ENCODE measurements at places on chromosomes 13 and 19.

DNA sequence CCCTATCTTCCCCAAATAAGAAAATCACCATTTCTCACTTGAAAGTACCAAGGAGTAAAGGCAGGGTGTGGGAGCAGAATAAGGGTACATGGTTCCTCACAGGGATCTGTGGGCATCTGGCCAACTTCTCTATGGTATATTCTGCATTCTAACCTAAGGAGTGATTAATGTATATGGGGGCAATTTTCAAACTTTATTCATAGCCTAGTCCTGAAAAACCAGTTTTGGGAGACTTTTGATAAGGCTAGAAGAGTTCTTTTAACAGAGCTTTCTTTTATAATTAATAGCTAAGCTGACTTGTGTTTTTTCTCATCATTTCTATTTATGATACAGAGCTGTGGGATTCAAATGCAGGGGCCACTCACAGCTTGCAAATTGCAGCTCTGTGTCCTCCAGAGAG lies 852 bp downstream of the SCEL start:
- no peak for DNase-seq

- DNase-seq, result no peak
Observed at GRCh38 chr19:38231918-38232317, 7.9 kb upstream of the DPF1 start.

DNA sequence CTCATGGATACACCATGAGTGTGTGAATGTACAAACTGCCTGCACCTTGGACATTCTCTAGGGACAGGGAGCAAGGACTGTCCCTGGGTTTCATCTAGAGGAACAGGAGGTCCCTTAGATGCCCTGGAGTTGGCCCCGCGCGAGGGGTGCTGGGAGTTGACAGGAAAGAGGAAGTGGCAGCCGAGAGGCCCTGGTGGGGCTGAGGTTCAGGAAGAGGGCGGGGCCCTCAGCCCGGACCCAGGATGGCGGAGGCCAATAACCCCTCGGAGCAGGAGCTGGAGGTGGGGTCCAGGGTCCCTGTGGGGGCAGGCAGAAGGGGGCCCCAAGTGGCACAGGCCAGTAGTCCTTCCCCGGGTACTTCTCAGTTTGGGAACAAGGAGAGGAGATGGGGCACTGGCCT lies 6.9 kb downstream of the PKN1 start:
- no peak for DNase-seq

DNA sequence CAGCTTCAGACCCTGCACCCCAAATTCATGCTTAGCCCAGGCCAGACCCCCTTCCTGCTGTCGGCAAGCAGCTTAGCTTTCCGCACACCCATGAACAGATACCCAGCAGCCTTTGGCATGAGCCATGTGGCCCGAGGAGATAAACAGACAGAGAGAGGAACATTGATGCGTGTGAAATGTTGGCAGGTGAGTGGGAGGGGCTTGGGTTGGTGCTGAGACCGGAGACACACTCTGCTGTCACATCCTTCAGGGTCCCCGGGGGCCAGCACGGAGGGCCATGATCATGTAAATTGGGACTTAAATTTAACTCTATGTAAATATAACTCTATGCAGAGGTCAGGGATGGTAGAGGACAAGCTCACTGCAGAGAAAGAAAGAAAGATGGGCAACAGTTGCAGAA lies 1.5 kb downstream of the CD22 start:
- no peak for DNase-seq

GRCh38 chr13:97746649-97747048 lies 206.8 kb upstream of the IPO5 start:
- DNase-seq, result no peak

All from stimulated activated CD4-positive, alpha-beta T cell treated with anti-CD3 and anti-CD28 coated beads, TNF-alpha, amount 100 ng/mL, for 1 hour (primary cell).